Small intestine (tissue), 16 donors: ENCODE measurements at places on chromosomes 2 and 18. TPM values are rescaled to one million over a fixed set of nuclear protein-coding genes. Genes with fewer than 3 reads are reported as not detected.

DNA sequence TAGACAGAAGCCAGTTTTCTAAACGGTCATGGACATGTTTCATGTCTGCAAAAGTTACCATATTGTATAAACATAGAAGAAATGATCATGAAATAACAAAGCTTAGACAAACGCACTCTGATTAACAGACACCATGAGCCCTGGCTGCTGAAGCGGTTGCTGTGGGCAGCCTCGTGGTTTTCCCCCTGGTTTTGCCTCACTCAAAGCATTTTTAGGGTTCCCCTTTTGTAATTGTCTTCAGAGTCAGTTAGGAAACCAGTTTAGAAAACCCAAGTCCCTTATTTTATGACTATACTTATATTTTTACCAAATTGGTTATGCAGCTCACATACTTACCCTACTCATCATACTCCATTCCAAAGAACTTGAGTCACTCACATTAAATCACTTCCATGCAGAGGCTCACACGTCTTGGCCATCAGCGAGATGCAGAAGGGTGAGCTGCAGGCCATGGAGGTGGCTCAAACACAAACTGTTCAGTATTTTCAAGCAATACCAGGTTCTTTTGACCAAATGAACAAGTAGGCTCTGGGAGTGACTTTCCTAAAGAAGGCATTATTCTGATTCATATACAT is 105.6 kb upstream of the SALL3 start:
- no peaks in the 10 kb centered on the region for H3K36me3 ChIP-seq
- no peak overlapping the region for H3K27ac ChIP-seq
- no peak for DNase-seq
- H3K4me1 ChIP-seq, result no peaks in the 10 kb centered on the region
- H3K4me3 ChIP-seq, result no peak overlapping the region

DNA sequence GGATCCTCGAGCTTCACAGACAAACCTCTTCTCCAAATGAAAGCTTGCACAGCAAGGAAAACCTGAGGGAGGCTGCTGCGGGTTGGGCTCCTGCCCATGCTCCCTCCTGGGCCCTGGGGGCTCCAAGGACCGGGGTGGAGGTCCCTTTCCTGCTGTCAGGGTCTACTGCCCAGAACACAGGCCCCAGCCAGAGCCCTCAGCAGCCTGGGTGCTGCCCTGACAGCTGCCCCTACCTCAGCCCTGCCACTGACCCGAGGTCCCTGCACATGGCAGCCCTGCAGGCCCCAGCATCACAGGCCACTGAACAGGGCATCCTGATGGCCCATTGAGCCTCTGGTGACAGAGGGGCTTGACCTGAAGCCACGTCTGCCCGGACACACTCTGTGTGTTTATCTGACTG is 41.0 kb downstream of the CROCC2 start:
- no peaks in the 10 kb centered on the region for H3K36me3 ChIP-seq
- H3K4me1 ChIP-seq, result no peaks in the 10 kb centered on the region
- DNase-seq, result no peak

GRCh38 chr2:39778775-39779340 is at the start of gene THUMPD2:
Gene THUMPD2, minus strand, starts transcription at chr2:39779258. Its CDS starts 19 bp downstream, at chr2:39779239.
- H3K27me3 ChIP-seq, result no peaks in the 10 kb centered on the region
- H3K4me1 ChIP-seq, result peaks cover 3% of the 10 kb centered on the region

- no peaks in the 10 kb centered on the region for H3K27me3 ChIP-seq
- H3K4me1 ChIP-seq, result no peaks in the 10 kb centered on the region
- no peak for DNase-seq
- no peak overlapping the region for H3K27ac ChIP-seq
- no peaks in the 10 kb centered on the region for H3K36me3 ChIP-seq
These were observed 38.2 kb upstream of the DPP4 start for GRCh38 chr2:162111958-162112850.

DNA sequence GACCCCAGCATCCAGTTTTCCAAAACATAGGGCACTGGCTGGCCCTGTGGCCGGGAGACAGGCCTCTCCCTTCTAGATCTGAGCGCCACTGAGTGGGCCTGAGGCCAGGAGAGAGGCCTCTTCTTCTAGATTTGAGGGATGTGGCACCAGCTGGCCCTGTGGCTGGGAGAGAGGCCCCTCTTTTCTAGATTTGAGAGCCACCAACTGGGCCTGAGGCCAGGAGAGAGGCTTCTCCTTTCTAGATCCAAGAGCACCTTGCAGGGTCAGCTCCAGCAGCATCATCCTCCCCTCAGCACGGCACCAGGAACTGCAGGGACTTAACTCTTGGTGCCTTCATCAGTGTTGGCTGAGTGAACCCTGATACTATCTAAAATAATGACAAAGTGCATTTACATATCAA is 114.3 kb upstream of the ALKAL2 start:
- no peaks in the 10 kb centered on the region for H3K36me3 ChIP-seq
- DNase-seq, result no peak
- no peaks in the 10 kb centered on the region for H3K27me3 ChIP-seq
- H3K4me1 ChIP-seq, result no peaks in the 10 kb centered on the region
- no peak overlapping the region for H3K4me3 ChIP-seq

Gene SIX3
- not detected for polyA plus RNA-seq

Gene ASTL
- polyA plus RNA-seq, result not detected

Gene ZAP70
- 2.5 TPM for polyA plus RNA-seq

Gene LRRC30
- polyA plus RNA-seq, result not detected
